ENCODE measurements at places on chromosomes 7 and 10.

GRCh38 chr7:85805656-85806055 lies 618.8 kb upstream of the SEMA3D start:
- no peak for DNase-seq
- H3K4me3 ChIP-seq = no peak overlapping the region
- no peaks in the 10 kb centered on the region for H3K36me3 ChIP-seq
- H3K4me1 ChIP-seq = no peaks in the 10 kb centered on the region
- H3K27ac ChIP-seq = no peak overlapping the region
- no peaks in the 10 kb centered on the region for H3K27me3 ChIP-seq

DNA sequence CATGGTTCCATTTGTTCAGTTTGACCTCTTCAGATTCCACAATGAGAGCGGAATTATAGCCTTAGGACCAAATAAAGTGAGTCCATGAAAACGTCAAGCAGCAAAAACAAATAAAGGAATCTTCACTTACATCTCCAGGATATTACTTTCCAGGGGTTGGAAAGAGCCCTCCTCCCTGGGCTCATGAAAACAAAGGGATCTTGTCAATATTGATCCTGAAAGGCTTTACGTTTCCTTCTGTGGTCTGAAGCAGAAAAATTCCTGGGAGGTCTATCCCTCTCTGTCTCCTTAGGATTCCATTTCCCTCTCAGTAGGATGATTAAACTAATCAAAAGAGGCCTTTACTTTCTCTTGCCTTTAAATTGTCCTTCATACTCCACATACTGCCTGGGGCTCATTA lies 293.5 kb downstream of the GPAM start:
- H3K27ac ChIP-seq = no peak overlapping the region
- no peaks in the 10 kb centered on the region for H3K36me3 ChIP-seq
- no peaks in the 10 kb centered on the region for H3K4me1 ChIP-seq
- no peak overlapping the region for H3K4me3 ChIP-seq
- no peaks in the 10 kb centered on the region for H3K27me3 ChIP-seq

GRCh38 chr10:90893190-90893589 lies 21.4 kb downstream of the RPP30 start:
- no peaks in the 10 kb centered on the region for H3K36me3 ChIP-seq
- H3K27me3 ChIP-seq = no peaks in the 10 kb centered on the region
- H3K4me1 ChIP-seq = no peaks in the 10 kb centered on the region
- H3K4me3 ChIP-seq = no peak overlapping the region

GRCh38 chr7:150778738-150779301 lies 21.3 kb downstream of the TMEM176B start:
- no peaks in the 10 kb centered on the region for H3K4me1 ChIP-seq
- no peaks in the 10 kb centered on the region for H3K36me3 ChIP-seq
- no peak overlapping the region for H3K27ac ChIP-seq
- peak; percentile 90 for DNase-seq

- no peak overlapping the region for H3K27ac ChIP-seq
- no peak for DNase-seq
- H3K36me3 ChIP-seq = no peaks in the 10 kb centered on the region
- no peaks in the 10 kb centered on the region for H3K4me1 ChIP-seq
These were observed 156.7 kb upstream of the NPVF start for GRCh38 chr7:25384788-25385505.

All from small intestine (tissue), 16 donors.